ENCODE measurements at places on chromosomes 5 and 9.
A peak's percentile ranks its signal among the peaks of the same experiment; 100 is the strongest.

- DNase-seq: no peak
These were observed 42.8 kb downstream of the ACO1 start for GRCh38 chr9:32427111-32427873.

DNA sequence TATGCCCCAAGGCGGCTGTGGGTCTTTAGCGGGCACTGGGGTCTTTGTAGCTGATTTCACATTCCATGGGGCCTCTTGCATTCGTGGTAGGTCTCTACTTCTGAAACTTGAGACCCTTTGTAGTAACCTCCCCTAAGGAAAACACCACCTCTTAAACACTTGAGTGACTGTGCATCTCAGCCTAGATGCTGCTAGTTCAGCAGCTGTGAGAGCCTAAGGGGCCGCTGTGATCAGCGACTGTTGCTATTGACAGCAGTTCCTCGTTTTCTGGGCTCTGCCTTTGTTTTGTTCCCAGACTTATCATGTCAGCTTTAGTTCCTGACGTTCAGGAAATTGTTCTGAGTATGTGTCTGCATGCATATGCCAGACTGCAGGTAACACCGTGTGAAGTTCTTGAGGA, 171.2 kb downstream of the HSPA4 start:
- DNase-seq: no peak

GRCh38 chr9:32011049-32011448, 373.4 kb upstream of the ACO1 start:
- DNase-seq: no peak

GRCh38 chr9:114484854-114485443, 20.3 kb downstream of the WHRN start:
- DNase-seq: peak; percentile 50

- no peak for DNase-seq
These were observed 132.7 kb downstream of the ELAVL2 start for GRCh38 chr9:23693374-23693773.

- no peak for DNase-seq
These were observed 19.9 kb upstream of the LPCAT1 start for GRCh38 chr5:1543398-1544293.

DNA sequence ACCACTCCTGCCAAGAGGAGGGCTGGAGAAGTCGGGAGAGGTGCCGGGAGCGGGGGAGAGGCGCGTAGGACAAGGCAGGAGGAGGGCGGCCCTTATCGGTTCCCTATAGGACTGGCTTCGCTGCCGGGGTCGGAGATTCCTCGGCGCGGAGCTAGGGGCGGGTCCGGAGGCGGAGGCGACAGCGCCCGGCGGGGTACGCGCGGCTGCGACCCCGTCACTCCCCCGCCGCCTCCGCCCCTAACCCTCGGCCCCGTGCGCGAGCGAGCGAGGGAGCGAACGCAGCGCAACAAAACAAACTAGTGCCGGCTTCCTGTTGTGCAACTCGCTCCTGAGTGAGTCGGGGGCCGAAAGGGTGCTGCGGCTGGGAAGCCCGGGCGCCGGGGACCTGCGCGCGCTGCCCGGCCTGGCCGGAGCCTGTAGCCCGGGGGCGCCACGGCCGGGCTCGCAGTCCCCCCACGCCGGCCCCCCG, 2.0 kb downstream of the GLIS3 start:
- DNase-seq: peak; percentile 22

- no peak for DNase-seq
These were observed 134.7 kb downstream of the CRB2 start for GRCh38 chr9:123490688-123491087.

- DNase-seq: no peak
These were observed 33.0 kb upstream of the CEP120 start for GRCh38 chr5:123456242-123456641.

DNA sequence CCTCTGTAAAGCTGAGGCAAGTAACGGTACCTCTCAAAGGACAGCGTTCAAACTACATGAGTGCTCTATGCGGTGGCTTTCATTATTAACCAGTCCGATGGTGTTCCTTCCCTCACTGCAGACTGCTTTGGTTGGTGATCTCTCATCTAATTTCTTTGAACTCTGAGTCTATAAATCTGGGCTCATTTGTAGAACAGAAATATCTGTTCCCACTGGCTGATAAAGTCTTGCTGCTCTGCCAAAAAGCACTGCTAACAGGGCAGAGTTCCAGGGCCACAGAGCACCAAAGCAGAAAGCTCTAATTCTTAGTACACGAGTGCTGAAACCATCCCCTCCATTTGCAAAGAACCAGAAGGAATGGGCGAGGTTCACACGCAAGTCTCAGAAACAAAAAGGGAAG, 81.9 kb downstream of the MED27 start:
- no peak for DNase-seq

DNA sequence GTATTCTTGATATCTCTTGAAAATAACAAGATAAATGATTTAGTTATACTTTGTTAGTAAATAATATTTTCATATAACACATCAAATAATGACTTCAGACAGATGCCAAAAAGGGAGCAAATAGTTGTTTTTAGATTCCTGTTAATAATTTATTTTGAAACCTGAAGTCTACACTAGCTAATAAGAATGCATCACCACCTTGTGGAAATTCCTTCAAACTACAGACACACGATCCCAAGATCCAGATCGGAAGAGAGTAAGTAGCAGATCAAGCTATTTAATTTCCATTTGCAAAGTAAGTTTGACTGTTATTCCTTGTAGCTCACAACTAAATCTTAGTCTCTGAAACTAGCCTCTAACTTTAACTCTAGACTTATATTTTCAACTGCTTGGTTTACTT, 35.5 kb upstream of the ISL1 start:
- DNase-seq: no peak

- no peak for DNase-seq
These were observed 21.7 kb downstream of the HBEGF start for GRCh38 chr5:140324617-140325241.

DNA sequence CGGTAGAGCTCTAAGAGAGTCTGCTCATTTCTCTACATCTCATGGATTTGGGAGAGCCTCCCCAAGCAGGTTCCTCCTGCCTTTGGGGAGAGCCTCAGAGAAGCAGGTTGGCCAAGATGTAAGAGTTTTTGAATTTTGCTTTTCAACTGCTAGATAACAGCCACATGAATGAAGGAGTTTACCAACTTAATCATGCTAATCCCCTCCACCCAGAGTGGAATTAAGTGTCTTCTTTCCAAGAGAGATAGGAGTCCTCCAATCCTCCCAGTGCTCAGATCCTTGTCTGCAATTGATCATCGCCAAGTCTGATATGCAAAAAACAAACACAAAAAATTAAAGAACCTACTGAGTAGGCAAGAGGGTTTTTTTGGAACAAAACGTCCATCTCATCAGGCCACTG, 99.4 kb upstream of the MAP3K1 start:
- no peak for DNase-seq

GRCh38 chr5:73186976-73187375, 14.0 kb downstream of the TMEM174 start:
- no peak for DNase-seq

DNA sequence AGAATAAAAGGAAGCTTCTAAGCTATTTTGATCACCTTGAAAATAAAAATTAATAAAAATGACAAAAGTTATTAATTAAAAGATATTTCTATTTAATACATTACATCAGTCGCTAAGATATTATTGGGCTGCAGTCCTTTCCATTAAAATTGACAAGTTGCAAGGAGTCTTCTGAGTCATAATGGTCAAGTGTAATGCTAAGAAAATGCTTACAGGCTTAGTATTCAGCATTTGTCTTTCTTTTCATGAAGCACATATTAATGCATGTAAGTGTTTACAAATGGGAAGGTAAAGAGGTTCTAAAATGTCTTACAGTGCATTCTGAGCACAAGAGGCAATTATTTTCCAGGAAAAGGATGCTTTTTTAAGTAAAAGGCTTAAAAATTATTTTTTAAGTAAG, 17.3 kb downstream of the SPINK9 start:
- no peak for DNase-seq

DNA sequence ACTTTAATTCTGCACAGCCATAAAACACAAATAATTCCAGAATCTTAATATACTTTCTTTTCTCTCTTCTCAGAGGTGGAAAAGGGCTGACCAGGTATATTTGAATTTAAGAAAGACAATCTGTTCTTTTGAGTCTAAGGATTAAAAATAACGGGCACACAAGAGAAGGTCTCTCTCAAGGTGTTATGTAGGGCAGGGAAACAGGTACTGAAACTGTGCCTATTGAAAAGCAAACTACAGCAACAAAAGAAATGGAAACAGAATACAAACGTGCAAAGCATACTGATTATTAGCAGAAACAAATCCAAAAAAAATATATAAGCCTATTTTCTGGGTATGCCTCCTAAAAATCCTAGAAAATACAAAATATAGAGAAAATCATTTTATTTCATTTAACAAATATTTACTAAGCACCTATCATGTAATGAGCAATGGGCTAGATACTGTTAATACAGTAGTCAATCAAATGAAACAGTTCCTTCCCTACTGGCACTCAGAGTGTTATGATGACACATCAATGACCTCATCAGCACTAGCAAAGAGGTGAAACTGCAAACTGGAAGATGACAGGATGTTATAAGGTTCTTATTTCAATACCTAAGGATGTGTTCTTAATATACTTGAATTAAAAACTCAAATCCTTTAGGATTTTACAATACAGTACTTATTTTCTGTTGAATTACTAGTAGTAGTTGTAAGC, 87.7 kb downstream of the AUH start:
- DNase-seq: no peak

DNA sequence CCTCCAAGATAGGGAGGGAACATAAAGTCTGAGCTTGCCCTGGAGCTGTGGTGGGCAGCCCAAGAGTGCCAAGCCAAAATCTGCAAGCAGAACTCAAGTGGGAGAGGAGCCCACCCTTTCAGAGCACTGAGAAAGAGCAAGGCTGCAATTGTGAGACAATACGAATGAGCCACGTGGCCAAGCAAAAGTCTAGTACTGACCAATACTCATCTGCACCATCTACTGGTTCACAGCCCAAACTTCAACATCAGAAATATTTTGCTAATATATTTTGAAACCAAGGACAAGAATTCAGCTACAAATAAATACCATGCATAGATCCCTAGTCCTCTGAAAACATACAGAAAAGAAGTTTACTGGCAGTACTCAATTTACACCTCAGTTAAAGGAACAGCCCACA, 696.2 kb upstream of the COX7C start:
- no peak for DNase-seq

DNA sequence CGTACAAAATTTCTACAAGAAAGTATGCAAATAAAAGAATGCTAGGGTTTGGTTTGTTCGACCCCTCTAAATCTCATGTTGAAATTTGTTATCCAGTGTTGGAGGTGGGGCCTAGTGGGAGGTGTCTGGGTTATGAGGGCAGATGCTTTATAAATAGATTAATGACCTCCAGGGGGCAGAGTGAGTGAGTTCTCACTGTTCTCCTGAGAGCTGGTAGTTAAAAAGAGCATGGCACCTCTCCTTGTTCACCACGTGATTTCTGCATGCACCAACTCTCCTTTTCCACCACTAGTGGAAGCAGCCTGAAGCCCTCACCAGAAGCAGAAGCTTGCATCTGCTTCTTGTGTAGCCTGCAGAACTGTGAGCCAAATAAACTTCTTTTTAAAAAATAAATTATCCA, 50.4 kb upstream of the FAM170A start:
- DNase-seq: peak; percentile 14

- DNase-seq: no peak
These were observed 134.5 kb downstream of the PALM2AKAP2 start for GRCh38 chr9:109914280-109915027.

DNA sequence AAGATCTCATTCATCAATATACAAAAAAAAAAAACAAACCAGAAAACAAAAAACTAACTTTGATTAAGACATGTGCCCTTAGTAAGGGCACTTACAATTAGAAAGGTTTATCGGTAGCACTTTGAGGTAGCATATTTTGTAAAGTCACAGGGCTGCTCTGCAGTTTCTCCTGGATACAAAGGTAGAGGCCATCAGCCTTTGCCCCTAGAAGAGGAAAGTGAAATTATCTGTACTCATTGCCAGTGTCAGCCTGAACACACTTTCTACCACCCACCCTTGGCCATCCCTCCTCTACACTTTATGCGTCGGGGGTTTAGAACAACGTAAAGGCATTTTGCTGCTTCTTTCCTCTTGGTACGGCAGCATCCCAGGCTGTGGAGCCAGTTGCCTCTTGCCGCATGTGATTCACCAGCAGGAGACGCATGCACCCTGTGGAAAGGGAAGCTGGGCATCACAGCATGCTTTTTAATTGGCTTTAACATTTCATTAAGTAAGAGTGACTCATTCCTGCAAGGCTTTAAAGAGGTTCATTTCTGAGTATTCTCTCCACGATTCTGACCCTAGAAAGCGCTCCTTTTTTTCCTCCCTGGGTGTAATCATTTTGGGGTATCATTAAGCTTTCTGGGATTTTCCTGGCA, 84.6 kb downstream of the CEMIP2 start:
- no peak for DNase-seq

DNA sequence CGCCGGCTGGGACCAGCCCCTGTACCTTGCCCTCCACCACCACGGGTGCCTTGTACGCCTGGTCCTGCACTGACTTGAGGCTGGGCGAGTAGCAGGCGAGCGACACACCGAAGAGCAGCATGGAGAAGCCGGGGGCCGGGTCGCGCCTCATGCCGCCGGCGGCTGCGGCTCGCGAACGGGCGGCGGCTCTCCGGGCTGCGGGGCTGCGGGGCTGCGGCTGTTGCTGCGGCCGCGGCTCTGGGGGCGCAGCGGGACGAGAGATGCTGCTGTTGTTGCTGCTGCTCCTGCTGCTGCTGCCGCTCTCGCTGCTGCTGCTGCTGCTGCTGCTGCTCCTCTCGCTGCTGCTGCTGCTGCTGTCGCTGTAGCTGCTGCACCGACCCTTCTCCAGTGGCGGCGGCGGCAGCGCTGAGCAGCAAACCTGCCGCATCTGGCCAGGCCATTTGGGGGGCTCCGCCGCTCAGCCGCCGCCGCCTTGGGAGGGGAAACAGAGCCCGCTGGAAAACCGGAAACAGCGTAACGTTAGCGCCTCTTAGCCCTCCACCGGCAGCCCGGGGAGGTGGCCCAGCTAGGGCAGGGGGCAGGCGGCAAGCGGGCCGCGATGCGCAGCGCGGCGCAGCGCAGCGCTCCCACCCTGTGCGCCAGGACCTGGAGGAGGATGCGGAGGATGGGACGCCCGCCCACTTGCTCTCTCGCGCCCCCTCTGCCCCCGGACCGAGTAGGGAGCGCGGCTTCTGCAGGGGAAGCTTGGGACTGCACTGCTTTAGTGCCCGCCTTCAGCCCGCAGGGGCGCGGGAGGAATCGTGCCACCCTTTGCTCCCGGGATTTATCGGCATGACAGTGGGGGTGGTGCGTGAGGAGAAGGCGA, at the start of gene NRG2:
NRG2 (minus strand) TSS at position 657 of the 865 bp plus-strand sequence.
- DNase-seq: no peak

DNA sequence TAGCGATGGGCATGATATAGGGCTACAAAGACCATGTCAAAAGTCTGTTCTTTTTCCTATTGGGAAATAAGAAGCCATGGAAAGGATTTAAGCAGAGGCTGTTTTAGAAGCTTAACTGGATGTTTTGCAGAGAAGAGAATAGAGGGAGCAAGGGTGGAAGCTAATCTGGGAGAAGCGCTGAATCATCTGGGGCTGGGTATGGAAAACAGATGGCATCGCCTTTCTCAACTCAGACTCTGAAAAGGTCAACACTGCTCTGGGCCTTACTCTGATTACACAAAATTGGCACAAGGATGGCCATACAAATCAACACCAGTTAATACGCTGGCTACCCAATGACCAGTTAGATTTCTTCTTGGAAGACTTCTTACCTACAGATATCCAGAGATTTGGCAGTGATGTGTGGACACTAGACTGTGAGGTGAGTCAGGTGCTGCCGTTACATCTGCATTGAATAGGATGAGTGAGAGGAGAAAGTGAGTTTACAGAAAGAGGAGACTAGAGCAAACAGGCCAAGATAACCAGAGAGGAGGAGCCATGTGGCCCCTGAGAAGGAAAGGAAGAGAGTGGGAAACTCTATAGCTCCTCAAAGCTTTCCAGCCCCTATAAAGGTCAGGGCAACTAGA, 6.2 kb upstream of the TCERG1 start:
- DNase-seq: no peak

- no peak for DNase-seq
These were observed 109.8 kb downstream of the DENND1A start for GRCh38 chr9:123820139-123820538.

Data from stimulated activated CD4-positive, alpha-beta T cell treated with anti-CD3 and anti-CD28 coated beads, TNF-alpha, amount 100 ng/mL, for 48 hours (primary cell).